ENCODE measurements at places on chromosomes 6 and 20.

DNA sequence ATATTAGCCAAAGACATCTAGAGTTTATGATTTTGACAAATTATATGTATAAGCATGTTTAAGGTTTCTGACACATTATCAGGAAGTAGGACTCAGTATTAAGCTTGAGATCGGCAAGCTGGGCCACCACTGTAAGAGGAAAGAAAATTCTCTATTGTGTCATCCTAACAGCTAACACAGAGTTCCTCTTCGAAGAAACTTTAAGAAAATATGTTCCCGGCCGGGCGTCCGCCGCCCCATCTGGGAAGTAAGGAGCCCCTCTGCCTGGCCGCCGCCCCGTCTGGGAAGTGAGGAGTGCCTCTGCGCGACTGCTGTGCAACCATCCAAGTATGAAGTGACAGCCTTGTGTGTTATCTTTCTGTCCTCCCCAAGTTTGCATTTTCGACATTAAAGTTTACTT lies 23.0 kb downstream of the USP49 start:
- no peak for DNase-seq

DNA sequence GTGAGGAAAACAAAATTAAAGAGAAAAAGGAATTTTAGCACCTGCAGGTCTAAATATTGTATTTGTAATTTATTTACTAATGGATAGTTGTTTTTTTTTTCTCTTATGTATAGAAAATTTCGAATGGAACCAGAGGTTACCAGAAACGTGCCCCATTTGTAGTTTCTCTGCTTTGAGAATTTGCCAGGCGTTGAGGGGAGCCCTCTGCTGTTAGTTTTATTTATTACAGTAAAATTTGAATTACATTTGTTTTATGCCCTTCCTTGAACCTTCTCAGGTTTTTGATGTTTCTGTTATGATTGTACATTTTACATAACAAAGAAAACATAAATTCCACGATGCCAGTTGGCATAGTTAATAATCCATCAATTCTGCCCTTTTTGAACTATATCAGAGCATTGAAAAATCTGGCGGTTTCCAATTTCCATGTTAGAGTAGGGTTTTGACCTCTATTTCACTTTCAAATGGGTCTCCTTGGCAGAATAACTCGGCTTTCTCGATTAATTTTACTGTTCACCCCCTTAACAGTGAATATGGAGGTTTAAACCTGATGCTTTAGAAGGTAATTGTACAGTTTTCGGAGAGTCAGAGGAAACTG lies 35.1 kb upstream of the RFPL4B start:
- no peak for DNase-seq

GRCh38 chr6:167565884-167566599 lies 241.2 kb downstream of the TTLL2 start:
- DNase-seq, result no peak

GRCh38 chr20:3312940-3313682 lies 74.1 kb upstream of the SLC4A11 start:
- DNase-seq, result no peak

DNA sequence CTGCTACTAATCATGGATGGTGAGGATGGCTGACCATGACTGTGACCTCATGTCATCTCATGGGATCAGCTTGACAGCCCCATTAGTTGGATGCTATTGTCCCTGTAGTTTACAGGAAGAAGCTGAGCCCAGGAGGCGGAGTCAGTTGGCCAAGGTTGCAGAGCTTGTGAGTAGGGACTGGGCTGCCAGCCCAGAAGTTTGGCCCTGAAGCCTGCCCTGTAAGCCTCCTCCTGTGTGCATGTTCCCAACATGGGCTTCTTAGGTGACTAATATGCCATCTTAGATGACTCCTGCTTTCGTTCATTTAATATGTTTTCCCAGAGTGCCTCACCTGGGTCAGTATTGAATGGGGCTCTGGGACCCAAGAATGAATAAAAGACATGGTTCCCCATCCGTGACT lies 6.9 kb downstream of the EDN3 start:
- DNase-seq, result no peak

GRCh38 chr20:50251992-50252511 lies 61.4 kb downstream of the CEBPB start:
- DNase-seq, result no peak

DNA sequence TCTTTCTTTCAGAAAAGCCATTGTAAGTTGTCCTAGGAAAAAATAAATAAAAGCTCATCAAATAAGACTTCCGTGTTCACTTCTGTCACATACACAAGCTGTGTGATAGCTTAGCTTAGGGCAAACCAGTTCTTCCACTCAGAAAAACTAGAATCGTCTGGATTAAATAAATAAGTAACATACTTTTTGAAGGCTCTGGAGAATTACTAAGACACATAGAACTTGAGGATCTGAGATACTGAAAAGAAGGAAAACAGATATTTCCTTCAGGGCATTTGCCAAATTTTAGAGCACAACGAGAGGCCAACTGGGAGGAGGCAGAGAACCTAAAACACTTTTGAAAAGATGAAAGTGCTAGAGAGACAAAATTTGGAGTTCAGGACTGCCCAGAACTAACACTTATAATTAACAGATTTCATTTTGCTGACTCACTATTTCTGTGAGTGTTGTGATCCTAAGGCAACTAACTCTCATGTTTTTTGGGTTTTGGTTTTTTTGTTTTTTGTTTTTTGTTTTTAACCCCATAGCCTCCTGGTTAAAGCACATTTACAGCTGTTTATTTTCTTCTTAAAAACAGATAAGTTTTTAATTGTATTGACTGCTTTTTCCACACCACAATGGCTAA lies 38.7 kb upstream of the THEMIS start:
- DNase-seq, result no peak

GRCh38 chr6:65229825-65230224 lies 477.2 kb downstream of the EYS start:
- no peak for DNase-seq

GRCh38 chr20:60332523-60332922 lies 374.3 kb downstream of the CDH26 start:
- no peak for DNase-seq

DNA sequence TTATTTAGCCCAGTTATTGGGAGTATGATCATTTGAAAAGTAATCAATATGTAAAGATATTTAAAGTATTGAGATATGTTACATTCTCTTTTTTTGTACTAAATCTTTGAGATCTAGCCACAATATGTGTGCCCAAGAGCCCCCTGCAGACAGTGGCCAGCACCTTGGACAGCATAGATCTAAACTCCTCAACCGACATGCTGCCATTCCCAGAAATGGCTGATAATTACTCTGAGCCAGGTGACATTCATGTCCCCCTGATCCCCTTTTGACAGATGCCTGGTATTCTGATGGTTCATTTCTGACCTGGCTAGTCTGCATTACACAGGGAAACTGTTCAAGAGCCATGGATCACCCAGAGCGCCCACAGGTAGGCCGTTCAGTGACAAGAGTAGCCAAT lies 177.1 kb downstream of the ZDHHC14 start:
- DNase-seq, result no peak

DNA sequence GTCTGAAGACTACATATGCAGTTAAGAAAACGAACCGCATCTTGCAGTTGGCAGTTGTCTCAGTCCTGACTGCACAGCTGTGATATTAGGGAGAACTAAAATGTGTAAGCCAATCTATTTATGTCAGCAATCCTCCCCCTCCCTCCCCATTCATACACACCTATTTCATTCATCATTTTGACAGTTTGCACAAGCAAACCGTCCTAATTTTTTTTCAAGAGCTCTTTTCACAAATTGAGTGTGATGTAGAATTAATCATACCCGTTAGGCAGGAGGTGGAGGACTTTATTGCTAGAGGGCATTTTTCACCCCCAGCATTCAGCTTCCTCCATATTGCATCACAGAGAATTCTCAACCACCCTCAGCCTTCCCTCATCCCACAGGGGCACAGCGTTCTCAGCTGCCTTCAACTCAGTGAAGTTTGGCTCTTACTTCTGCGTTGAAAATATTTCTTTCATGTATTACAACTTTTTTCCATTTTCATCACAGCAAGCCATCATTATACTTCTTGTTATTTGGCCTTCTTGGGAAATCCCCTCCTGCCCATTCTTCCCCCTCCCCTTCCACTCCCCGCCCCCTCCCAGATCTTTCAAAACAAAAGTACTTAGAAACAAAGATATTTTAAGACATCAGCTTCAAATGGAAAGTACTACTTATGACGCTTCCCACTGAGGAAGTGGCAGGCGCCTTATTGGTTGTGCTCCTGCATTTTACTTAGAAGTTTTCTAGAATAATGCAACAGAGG lies 37.5 kb downstream of the NOX3 start:
- peak; percentile 63 for DNase-seq

DNA sequence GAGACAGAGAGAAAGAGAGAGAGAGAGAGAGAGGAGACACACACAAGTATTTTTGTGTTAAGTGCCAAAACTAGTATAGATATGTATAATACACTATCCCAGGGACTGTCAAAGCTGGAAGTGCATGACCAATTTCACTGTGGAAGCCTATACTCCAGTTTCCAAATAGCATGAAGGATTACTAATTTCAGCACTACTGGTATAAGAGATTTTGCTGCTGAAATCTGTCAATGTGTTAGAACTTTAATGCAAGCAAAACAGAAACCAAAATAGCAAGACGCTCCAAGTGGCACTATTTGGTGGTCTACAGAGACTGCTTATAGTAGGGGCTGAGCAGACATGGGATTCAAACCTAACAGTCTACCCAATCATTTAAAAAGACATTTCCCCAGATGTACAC lies 284.8 kb downstream of the BTBD9 start:
- DNase-seq, result no peak

GRCh38 chr6:166648846-166649245 lies 21.8 kb upstream of the RPS6KA2 start:
- DNase-seq, result no peak

DNA sequence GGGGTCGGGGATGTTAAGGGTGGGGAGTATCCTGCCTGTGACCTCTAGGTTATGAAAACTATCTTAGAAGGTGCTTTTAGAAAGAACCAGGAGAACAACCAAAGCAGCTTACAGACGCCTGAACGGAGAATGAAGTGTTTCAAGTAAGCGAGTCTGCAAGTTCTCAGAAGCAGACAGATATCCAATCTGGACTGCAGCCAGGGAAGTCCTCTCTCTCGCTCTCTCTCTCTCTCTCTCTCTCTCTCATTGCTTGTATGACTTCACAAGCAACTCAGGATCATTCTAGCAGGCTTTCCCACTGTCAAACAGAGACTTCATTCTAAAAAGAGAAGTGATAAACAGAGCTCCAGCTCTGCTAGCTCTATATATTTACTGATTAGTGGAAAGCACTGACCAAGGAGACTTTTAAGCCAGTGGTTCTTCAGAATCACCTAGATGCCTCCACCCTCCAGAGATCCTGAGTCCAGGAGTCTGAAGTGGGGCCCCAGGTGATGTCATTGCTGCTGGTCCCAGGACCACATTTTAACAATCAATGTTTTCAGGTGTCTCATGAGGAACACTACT lies 6.0 kb downstream of the TCF21 start:
- no peak for DNase-seq

GRCh38 chr6:149065658-149066556 lies 251.6 kb upstream of the TAB2 start:
- DNase-seq, result no peak

- no peak for DNase-seq
Observed at GRCh38 chr6:47083586-47084047, 41.5 kb upstream of the ADGRF1 start.

DNA sequence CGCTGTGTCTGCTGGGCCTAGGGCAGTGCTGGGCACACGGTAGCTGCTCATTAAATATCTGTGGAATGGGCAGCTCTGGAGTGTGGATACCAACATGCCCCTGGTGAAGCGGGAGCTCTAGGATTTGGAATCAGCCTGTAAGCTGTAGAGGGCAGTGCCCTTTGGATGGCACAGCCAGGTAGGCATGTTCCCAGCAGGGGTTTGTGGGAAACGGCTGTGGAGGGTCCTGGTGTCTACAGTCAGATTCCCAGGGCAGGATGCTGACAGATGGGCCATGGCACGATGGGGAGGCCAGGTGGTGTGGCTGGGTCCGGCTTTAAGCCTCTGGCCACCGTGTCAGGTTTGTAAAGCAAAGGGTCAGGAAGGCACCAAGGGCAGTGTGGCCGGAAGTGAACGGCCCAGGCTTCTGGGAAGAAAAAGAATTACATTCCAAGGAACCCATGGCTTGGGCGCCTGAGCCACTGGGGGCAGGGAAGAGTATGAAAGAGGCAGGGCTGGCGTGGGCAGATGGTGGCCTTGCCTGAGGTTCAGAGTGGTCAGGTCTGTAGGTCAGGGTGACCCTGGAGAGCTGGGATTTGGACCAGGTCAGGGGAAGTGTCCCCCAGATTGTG lies 44.8 kb downstream of the UBE2V1 start:
- DNase-seq, result no peak

DNA sequence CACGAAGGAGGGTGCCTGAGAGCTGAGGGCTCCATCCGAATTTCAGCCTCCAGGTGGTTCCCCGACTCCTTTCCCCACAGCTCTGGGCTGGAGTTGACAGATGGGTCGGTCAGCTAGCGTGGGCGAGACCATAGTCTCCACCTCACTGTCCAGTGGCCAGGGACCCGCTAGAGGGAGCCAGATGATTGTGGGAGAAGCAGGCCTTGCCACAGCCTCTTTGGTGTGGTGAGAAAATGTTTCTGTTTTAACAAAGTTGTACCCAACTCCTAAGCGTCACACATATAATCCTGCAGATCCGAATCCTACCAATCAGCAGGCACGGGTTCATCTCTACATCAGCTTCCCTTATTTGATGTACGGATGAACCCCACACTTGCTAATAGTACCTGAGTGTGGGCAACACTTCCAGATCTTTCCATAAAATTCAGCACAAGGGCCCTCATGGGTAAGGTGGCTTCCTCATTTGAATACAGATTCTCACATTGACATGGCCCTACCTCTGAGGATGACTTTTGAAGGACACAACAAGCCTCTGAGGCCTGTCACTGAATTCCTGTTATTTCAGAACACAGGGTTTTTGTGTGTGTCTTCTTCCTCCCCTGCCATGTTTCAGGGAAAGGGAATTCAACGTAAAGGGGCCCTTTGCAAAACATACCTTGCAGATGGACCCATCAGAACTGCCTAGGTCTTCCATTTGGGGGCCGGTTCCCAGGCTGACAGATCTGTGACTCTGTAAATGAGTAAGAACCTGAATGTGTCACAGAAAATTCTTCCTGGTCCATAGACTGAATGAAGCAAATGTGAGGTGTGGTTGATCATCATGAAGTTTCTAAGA lies 103.2 kb upstream of the DUSP22 start:
- peak; percentile 71 for DNase-seq

- no peak for DNase-seq
Observed at GRCh38 chr6:163804991-163805390, 390.5 kb downstream of the QKI start.

DNA sequence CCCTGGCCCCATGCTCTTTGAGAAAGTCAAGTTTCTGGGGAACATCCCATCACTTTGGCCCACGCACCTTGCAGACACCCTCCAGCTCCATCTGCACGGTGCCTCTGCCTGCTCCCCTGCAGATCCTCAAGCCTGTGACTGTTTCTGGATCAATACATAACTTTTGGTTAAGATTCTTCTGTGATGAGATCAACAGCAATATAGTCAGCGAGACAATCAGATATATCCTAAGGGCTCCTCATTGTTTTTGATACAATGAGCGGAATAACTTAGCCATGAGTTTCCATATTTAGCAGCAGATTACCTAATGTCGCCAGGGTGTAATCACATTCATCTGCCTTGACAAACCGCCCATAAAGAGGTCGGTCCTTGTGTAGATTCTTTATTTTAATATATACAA lies 109.3 kb upstream of the MTHFD1L start:
- no peak for DNase-seq

GRCh38 chr6:28281288-28282064 lies at the start of gene PGBD1:
PGBD1 (plus strand) TSS chr6:28281572; CDS start chr6:28283814, 2,242 bp downstream.
- DNase-seq, result peak; percentile 55

All from stimulated activated CD4-positive, alpha-beta T cell treated with anti-CD3 and anti-CD28 coated beads, Interleukin-12 subunit alpha, Interleukin-12 subunit beta, amount 100 ng/mL, for 4 hours (primary cell).